ENCODE measurements at places on chromosomes 1 and 21.
A peak's percentile ranks its signal among the peaks of the same experiment; 100 is the strongest.

GRCh38 chr1:228152918-228153258, 3.2 kb downstream of the GJC2 start:
- no peaks in the 10 kb centered on the region for H3K27me3 ChIP-seq
- no peak for DNase-seq
- H3K36me3 ChIP-seq: peaks cover 10% of the 10 kb centered on the region
- no peak overlapping the region for H3K27ac ChIP-seq
- no peak overlapping the region for H3K4me3 ChIP-seq

DNA sequence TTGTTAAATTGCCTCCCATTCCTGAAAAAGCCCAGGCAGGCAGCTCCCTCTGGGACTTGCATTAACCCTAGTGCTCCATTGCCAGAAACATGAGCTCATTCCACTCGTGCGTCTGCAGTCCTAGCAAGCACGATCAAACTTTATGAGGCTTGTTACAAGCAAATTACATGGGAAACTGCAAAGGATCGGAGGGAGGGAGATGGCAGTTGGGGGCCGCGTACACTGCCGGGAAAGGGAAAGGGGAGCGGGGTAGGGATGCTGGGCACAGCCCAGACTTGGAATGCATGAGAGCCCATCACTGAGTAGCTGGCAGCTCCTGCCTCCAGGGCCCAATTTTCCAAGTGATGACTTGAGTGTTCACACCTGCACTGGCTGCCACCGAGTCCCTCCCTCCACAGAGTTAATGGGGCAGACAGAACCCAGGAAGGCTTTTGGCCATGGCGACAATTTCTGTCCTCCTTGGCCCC, 169.9 kb downstream of the BRINP2 start:
- no peak overlapping the region for H3K27ac ChIP-seq
- no peaks in the 10 kb centered on the region for H3K36me3 ChIP-seq
- H3K4me1 ChIP-seq: no peaks in the 10 kb centered on the region
- DNase-seq: no peak
- no peaks in the 10 kb centered on the region for H3K27me3 ChIP-seq
- H3K4me3 ChIP-seq: no peak overlapping the region

- H3K36me3 ChIP-seq: no peaks in the 10 kb centered on the region
- H3K27ac ChIP-seq: no peak overlapping the region
- no peak for DNase-seq
- no peaks in the 10 kb centered on the region for H3K4me1 ChIP-seq
- H3K27me3 ChIP-seq: no peaks in the 10 kb centered on the region
Observed at GRCh38 chr1:85449356-85449755, 15.6 kb downstream of the DDAH1 start.

- H3K27me3 ChIP-seq: no peaks in the 10 kb centered on the region
- no peaks in the 10 kb centered on the region for H3K36me3 ChIP-seq
- no peak overlapping the region for H3K27ac ChIP-seq
- no peak overlapping the region for H3K4me3 ChIP-seq
- DNase-seq: no peak
- no peaks in the 10 kb centered on the region for H3K4me1 ChIP-seq
Observed at GRCh38 chr21:26888256-26888655, 43.0 kb upstream of the ADAMTS1 start.

GRCh38 chr1:85465099-85465785, at the start of gene DDAH1:
Gene DDAH1 (minus strand): TSS chr1:85465159. CDS start chr1:85465045, 114 bp downstream.
- H3K4me1 ChIP-seq: peaks cover 19% of the 10 kb centered on the region
- H3K27me3 ChIP-seq: no peaks in the 10 kb centered on the region
- DNase-seq: peak; percentile 79
- H3K4me3 ChIP-seq: peak within 1 kb of the TSS; percentile 76

- H3K27me3 ChIP-seq: no peaks in the 10 kb centered on the region
- no peak overlapping the region for H3K27ac ChIP-seq
- H3K4me1 ChIP-seq: no peaks in the 10 kb centered on the region
- no peak overlapping the region for H3K4me3 ChIP-seq
Observed at GRCh38 chr1:83850834-83851233, 148.1 kb downstream of the TTLL7 start.

DNA sequence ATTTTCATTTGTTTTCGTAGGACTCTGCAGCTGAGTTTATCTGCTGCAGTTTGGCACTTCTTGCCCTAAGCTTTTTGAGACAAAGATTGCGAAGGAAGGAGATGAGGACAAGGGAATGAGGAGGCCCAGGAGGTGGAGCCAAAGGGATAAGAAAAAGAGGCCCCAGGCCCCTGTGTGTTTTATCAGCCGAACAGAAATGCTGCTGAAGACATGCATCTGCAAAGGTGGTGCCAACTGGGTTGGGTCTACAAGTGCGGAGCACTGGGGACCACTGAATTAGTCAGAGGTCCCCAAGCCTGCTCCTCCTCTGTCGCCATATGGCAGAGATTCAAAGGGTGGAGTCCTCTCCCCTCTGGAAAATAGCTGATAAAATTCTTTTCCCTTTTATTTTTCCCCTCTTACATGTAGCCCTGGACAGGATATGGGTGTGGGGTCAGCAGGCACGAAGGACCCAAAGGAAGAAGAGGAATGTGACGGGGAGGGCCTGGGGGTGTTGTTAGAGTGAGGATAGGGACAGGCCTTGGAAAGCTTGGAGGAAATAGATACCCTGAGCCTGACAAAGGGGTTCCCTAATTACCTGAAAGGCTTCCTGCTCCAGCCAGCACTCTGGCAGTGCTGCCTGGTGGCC, 2.7 kb downstream of the CD34 start:
- H3K36me3 ChIP-seq: no peaks in the 10 kb centered on the region
- H3K27ac ChIP-seq: peak overlapping the region; percentile 85
- H3K4me3 ChIP-seq: peak overlapping the region; percentile 79
- peaks cover 85% of the 10 kb centered on the region for H3K4me1 ChIP-seq
- peak; percentile 53 for DNase-seq

DNA sequence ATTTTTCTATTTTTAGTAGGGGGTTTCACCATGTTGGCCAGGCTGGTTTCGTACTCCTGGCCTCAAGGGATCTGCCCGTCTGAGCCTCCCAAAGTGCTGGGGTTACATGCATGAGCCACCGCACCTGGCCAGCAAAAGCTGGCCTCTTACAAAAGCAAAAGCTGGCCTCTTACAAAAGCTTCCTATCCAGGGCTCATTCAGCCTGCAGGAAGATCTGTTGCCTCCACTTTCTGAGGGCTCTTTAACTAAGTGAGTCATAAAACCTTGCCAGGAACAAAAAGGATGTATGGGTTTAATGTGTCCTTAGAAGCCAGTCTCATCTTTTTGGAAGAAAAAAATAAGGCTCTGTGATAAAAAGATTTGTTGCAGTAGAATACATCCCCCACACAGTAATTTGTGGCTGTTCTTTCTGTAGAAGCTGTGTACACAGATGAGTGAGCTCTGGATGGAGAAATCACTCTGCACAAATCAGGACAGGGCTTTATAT, 15.0 kb downstream of the HTR1D start:
- DNase-seq: no peak
- no peaks in the 10 kb centered on the region for H3K4me1 ChIP-seq
- peaks cover 4% of the 10 kb centered on the region for H3K27me3 ChIP-seq
- H3K36me3 ChIP-seq: no peaks in the 10 kb centered on the region

- no peak overlapping the region for H3K27ac ChIP-seq
- H3K4me1 ChIP-seq: no peaks in the 10 kb centered on the region
- H3K27me3 ChIP-seq: no peaks in the 10 kb centered on the region
- no peaks in the 10 kb centered on the region for H3K36me3 ChIP-seq
Observed at GRCh38 chr1:72936151-72936740, 653.9 kb upstream of the NEGR1 start.

DNA sequence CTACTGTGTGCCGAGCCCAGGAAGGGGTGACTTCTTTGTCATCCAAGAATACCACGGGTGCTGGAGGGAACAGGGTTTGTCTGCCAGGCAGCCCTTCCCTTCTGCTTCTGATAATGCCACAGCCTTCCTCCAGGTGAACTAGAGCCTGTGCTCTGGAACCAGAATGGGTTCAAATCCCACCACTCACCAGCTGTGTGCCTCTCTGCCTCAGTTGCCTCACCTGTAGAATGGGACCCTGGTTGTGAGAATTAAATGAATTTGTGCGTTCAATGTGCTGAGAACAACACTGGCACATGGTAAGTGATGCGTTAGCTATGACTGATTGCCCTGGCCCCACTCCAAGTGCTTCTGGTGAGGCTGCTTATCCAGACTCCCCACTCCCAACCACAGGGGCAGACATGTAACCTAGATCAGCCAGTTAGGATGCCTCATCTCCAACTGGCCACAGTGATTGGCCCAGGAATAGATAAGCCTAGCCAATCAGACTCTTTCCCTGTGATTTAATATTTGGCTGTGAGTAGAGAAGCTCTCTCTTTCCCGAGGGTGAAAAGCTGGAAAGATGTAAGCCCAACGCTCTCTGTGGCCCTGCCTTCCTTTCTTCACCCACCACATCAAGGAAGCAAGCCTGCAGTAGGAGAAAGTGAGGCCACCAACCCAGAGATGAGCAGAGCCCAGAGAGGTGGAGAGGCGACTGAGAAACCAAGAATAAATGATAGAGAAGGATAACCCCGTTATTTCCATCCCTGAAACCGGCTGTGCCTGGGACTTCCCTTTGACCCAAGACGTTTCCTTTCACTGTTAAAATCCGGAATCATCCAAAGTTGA, 20.8 kb upstream of the LAPTM5 start:
- no peaks in the 10 kb centered on the region for H3K36me3 ChIP-seq
- H3K27ac ChIP-seq: no peak overlapping the region
- peak; percentile 96 for DNase-seq
- no peak overlapping the region for H3K4me3 ChIP-seq
- H3K4me1 ChIP-seq: no peaks in the 10 kb centered on the region

DNA sequence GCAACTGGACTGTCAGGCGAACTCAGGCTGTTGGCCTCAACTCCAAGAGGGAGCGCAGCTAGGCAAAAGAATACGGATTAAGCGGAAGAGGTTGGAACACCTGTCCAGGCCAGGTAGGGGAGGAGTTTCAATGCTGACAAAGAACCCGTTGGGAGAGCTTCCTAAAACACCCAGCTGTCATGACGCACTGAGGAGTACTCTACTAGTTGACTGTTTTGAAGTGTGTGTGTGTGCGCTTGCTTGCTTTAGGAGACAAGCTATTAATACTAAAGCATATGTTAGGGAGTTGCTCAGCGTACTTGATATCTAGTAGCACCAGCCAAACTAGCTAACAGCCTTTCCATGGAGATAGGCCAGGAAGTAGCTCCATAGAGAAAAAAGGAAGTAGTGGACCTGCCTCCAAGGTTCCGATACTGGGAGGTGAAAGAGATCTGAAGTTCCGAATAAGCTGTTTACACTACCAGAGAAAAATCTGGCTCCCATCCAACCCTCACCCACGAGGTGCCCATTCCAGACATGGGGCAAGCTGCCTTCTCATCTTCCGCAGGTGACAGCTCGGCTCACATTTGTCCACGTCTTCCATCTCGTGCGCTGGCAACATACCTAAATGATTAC, 974 bp upstream of the FNBP1L start:
- peak overlapping the region; percentile 91 for H3K4me3 ChIP-seq
- no peaks in the 10 kb centered on the region for H3K36me3 ChIP-seq
- H3K27ac ChIP-seq: no peak overlapping the region
- DNase-seq: peak; percentile 77

- no peaks in the 10 kb centered on the region for H3K27me3 ChIP-seq
- no peaks in the 10 kb centered on the region for H3K36me3 ChIP-seq
- DNase-seq: no peak
Observed at GRCh38 chr1:205633421-205633976, 1.7 kb upstream of the ELK4 start.

GRCh38 chr1:17212487-17213121, 7.7 kb downstream of the PADI1 start:
- no peaks in the 10 kb centered on the region for H3K36me3 ChIP-seq
- DNase-seq: peak; percentile 94
- H3K27me3 ChIP-seq: no peaks in the 10 kb centered on the region

- H3K4me1 ChIP-seq: peaks cover 38% of the 10 kb centered on the region
- H3K4me3 ChIP-seq: no peak overlapping the region
- no peak overlapping the region for H3K27ac ChIP-seq
Observed at GRCh38 chr1:95953015-95953414, 719.0 kb downstream of the RWDD3 start.

GRCh38 chr1:50986653-50987052, 16.6 kb downstream of the CDKN2C start:
- DNase-seq: peak; percentile 45
- no peak overlapping the region for H3K4me3 ChIP-seq
- H3K4me1 ChIP-seq: no peaks in the 10 kb centered on the region
- no peak overlapping the region for H3K27ac ChIP-seq
- H3K27me3 ChIP-seq: peaks cover 48% of the 10 kb centered on the region

DNA sequence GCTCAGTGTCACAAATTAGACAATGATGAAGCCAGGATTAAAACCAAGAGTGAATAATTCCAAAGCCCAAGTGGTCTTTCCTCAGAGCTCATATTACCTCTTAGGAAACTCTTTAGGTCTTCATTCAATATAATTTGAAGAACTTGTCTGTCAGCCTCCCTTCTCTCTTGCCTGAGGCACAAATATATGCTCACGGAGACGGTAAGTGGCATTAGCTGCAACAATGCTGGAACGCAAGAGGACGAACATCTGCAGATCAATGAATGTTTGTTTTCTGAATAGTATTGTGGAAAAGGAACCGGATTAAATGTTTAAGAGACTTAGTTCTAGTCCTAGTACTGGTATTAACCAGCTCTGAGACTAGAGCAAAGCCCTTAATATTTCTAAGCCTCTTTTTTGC, 39.7 kb upstream of the LYST start:
- no peaks in the 10 kb centered on the region for H3K27me3 ChIP-seq
- no peak for DNase-seq
- H3K4me3 ChIP-seq: no peak overlapping the region
- no peaks in the 10 kb centered on the region for H3K4me1 ChIP-seq

DNA sequence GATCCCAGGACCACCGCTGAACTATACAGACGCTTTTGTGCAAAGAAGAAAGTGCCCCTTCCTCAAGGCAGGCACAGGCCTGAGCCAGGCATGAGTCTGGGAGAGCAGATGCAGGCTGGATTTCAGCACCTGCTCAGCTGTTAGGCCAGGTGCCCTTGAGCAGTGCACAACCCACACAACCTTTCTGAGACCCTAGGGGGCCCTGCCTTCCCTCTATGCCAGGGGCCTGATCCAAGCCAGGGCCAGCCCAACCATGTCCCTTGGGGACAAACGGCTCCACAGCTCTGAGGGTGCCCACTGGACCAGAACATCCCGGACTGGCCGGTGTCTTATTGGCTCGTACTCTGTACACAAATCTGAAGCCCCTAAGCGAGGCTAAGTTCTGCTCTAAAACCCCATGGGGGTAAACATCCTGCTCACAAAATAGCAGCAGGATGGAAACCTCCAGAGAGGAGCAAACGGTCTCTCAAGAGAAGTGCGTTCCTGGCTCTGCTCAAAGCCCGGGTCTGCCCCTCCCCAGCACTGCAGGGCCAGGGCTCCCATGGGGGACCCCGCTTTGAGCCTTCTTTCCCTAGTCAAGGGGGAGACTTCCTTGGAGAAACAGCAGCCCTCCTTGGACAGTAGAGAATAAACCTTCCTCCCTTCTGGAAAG, 275.1 kb downstream of the NPHP4 start:
- H3K4me1 ChIP-seq: no peaks in the 10 kb centered on the region
- no peak overlapping the region for H3K27ac ChIP-seq
- H3K36me3 ChIP-seq: no peaks in the 10 kb centered on the region
- no peak for DNase-seq
